ENCODE measurements at places on chromosomes 4 and X. TPM values are rescaled to one million over a fixed set of nuclear protein-coding genes. Genes with fewer than 3 reads are reported as not detected.
A peak's percentile ranks its signal among the peaks of the same experiment; 100 is the strongest.

The PPA2 gene
- 66.5 TPM for total RNA-seq

The FOXO4 gene
- total RNA-seq = 31.6 TPM

The PI4K2B gene
- 21.8 TPM for total RNA-seq

DNA sequence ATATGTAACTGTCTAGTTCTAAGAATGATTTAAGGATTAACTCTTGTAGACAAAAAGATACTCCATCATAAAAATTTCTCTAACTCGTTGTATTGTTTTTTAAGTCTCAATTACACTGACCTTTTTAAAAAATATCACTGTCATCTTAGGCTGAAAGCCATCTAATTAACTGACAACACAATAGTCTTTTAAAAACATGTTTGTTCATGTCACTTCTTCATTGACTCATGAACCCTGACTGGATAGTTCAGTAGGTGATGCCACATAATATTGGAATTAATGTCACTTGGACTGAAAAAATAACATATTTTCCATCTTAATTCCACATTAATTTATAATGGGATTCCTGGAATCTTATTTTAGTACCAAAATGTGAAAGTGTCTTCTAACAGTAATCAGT is 179.3 kb downstream of the ADGRL3 start:
- DNase-seq = no peak

DNA sequence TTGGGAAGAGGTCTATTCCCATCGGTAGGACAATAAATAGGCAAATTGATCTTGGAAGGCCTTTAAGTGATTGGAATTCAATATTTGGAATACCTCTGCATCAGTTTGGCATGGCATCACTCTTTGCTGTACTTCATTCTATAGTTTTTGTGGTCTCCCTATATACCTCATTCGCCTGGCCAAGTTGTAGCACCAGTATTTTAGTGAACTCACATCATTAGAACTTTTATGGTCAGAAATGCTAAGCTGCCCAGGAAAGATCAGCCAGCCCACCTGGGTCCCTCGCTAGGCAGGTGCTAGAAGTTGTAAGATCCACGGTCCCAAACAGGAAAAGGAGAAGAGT is 40.3 kb downstream of the ZCCHC13 start:
- no peak for DNase-seq

GRCh38 chr4:1492142-1492457 is 85.9 kb upstream of the NKX1-1 start:
- DNase-seq = peak; percentile 43

DNA sequence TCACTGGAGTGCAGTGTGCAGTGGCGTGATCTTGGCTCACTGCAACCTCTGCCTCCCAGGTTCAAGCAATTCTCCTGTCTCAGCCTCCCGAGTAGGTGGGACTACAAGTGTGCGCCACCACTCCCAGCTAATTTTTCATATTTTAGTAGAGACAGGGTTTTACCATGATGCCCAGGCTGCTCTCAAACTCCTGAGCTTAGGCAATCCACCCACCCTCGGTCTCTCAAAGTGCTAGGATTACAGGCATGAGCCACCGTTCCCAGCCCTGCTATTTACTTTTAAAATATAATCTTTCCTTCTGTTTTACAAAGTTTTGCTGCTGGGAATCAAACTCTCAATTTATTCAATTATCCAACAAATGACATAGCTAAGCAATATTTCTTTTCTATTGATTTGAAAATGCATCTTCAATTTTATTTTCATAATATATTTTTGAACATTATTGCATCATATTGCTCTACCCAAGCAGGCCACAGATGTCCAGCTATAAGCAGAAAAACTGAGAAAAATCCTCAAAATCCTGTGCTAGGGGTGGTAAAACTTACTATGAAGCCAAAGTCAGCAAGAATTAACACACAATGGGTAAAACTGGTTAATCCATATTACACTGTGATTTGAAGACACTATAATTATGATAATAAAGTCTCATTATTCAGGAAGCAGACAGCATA is 5.2 kb downstream of the TIFA start:
- no peak for DNase-seq

DNA sequence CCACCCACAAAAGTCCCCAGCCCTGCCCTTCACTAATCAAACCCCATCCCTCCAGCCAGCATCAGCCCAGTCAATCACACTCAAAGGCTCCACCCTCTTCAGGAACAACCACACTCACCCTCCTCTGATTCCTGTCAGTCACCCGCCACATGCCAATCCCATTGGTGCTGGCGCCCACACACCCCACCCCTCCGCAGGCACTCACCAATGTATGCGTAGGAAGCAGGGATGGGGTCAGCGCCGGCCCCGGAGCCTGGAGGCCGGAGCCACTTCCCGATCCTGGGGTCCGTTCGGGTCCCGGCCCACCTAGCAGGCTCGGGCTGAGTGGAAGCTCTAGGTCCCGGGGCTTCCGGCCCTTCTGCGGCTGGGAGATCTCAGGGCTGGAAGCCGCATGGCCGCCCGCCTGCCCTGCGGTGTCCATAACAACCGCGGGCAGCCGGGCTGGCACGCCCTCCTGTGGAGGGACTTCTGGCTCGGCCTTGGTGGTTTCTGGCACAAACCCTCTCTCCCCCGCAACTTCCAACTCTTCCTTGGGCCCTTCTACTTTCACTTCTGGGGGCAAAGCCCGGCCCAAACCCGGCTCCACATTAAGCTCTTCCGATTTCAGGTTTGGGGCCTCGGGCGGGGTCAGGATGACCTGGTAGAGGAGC is 7.9 kb upstream of the CFP start:
- DNase-seq = peak; percentile 84

- no peak for DNase-seq
Measured at GRCh38 chr4:25904748-25905082, 9.3 kb upstream of the SMIM20 start.

DNA sequence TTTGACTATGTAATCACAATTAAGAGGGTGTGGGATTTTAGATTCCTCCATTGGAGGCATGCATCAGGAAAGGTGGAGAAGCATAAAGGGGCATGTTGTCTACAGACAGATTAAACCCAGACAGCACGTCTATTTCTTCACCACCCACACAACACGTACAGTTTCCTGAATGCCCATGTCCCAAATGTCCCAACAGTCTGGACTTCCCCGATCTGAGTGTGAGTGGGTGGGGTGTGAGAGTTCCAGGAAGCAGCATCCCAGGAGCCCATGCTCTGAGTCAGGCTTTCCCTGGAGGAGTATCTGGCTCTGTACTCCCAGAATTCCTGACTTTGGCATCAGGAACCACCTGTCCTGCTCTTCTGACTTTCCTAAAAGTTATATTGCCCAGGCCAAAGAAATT is 30.8 kb upstream of the NDP start:
- no peak for DNase-seq

- DNase-seq = no peak
Measured at GRCh38 chr4:95118497-95118896, 360.7 kb downstream of the BMPR1B start.

GRCh38 chrX:56802428-56802827 is 73.4 kb downstream of the NBDY start:
- DNase-seq = no peak

DNA sequence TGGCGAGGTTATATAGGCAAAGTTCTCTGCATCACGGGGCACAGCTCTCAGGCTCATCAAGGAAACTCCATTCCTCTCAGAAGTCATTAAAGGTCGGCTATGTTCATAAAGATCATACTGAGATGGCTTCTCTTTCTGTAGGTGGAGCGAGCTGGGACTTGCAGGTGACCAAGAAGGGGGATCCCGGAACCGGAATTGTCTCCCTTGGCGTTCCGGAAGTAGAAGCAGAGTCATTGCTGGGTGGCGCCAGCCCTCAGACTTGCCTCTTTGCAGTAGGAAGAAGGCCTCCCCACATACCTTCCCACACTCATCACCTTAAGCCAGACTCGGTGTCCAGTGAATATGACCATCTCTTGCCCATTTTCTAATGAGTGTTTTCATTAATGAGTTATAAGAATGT is 17.9 kb upstream of the HPGD start:
- DNase-seq = no peak

GRCh38 chrX:150527108-150527507 is 41.3 kb upstream of the MTM1 start:
- no peak for DNase-seq

DNA sequence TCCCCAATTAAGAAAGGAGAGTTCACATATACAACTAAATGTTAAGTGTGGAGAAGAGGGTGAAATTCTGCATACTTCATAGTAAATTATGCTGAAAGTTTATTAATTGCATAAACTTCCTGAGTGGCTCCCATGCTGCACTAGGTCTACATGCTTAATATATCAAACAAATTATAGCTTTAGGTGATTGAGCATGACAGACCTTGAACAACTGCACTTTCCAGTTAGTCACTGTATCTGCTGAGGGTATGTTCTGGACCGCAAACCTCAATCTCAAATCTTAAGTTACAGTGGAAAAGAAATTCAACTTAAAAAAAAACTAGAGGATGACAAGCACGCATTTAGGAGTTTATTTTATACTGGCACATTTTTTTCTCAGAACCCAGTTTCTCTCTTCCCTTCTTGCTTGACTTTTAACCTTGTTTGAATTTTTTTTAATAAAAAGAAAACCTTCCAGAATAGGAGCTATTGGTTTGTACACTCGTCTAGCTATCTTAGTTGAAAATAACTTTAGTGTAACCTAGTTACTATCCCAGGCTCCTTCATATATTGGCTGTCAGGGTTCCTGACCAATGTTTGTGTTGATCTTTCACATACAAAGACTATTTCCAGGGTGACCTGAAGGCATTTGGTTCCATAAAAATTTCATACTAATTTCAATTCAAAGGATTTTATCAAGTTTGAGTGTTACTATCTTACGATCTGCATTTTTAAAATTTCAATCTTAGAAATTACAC is 10.2 kb upstream of the FAM120C start:
- no peak for DNase-seq

GRCh38 chrX:30246769-30247489 is at the start of gene MAGEB1:
Gene MAGEB1 (plus strand): TSS chrX:30247146. CDS start chrX:30250494, 3,348 bp downstream.
- no peak for DNase-seq

All from upper lobe of right lung (tissue), 1 donor.